ENCODE measurements at places on chromosomes 4 and X. TPM values are rescaled to one million over a fixed set of nuclear protein-coding genes. Genes with fewer than 3 reads are reported as not detected.

The GAGE12J gene
- polyA plus RNA-seq, result not detected

The ANXA3 gene
- polyA plus RNA-seq, result 2.7 TPM

The ETDB gene
- polyA plus RNA-seq, result not detected

The SCLT1 gene
- 5.1 TPM for polyA plus RNA-seq

The RTL3 gene
- polyA plus RNA-seq, result 0.03 TPM

The PABPC1L2B gene
- polyA plus RNA-seq, result not detected

The STS gene
- 4.5 TPM for polyA plus RNA-seq

The AFM gene
- 0.05 TPM for polyA plus RNA-seq

The SPANXN4 gene
- polyA plus RNA-seq, result not detected

The STOX2 gene
- 4.0 TPM for polyA plus RNA-seq

The TCP11X2 gene
- polyA plus RNA-seq, result not detected

The NXF2 gene
- polyA plus RNA-seq, result not detected

The RHOXF1 gene
- not detected for polyA plus RNA-seq

The KCND1 gene
- 3.3 TPM for polyA plus RNA-seq

The CDS1 gene
- 1.6 TPM for polyA plus RNA-seq

The PF4V1 gene
- not detected for polyA plus RNA-seq

The FDCSP gene
- polyA plus RNA-seq, result 0.80 TPM

The C4orf51 gene
- polyA plus RNA-seq, result not detected

The NAP1L3 gene
- 6.4 TPM for polyA plus RNA-seq

The CLNK gene
- 0.15 TPM for polyA plus RNA-seq

The GAB3 gene
- polyA plus RNA-seq, result 2.2 TPM

The SLC49A3 gene
- polyA plus RNA-seq, result 7.9 TPM

The LRCH2 gene
- 8.6 TPM for polyA plus RNA-seq

The ARHGAP36 gene
- 0.11 TPM for polyA plus RNA-seq

The PAQR3 gene
- 10.1 TPM for polyA plus RNA-seq

The BEND4 gene
- 0.05 TPM for polyA plus RNA-seq

The MAD2L1 gene
- 4.0 TPM for polyA plus RNA-seq

The ERCC6L gene
- 0.05 TPM for polyA plus RNA-seq

The TET2 gene
- 4.4 TPM for polyA plus RNA-seq

The SPINK2 gene
- polyA plus RNA-seq, result 0.24 TPM

The TCEAL7 gene
- polyA plus RNA-seq, result 16.0 TPM

The NAT8L gene
- 0.82 TPM for polyA plus RNA-seq

The BEND2 gene
- polyA plus RNA-seq, result not detected

The LEF1 gene
- 7.7 TPM for polyA plus RNA-seq

The HAND2 gene
- 75.1 TPM for polyA plus RNA-seq

The CRMP1 gene
- 12.1 TPM for polyA plus RNA-seq

The MAMLD1 gene
- 2.9 TPM for polyA plus RNA-seq

The MAGEC2 gene
- not detected for polyA plus RNA-seq

The PRPS2 gene
- polyA plus RNA-seq, result 49.0 TPM

The PROM1 gene
- 13.5 TPM for polyA plus RNA-seq

The TEX13C gene
- polyA plus RNA-seq, result not detected

The UGT2B11 gene
- polyA plus RNA-seq, result not detected

The GRIA2 gene
- polyA plus RNA-seq, result 0.04 TPM

The FGF5 gene
- not detected for polyA plus RNA-seq

The SLC25A53 gene
- 10.6 TPM for polyA plus RNA-seq

The SMIM10 gene
- polyA plus RNA-seq, result 26.6 TPM

The CXCL11 gene
- polyA plus RNA-seq, result 0.06 TPM

The IGFBP7 gene
- 1,554 TPM for polyA plus RNA-seq

The SFRP2 gene
- polyA plus RNA-seq, result 62.9 TPM

The C4orf36 gene
- polyA plus RNA-seq, result 0.96 TPM
